ENCODE measurements at places on chromosomes 6 and 20.

GRCh38 chr20:58613061-58613854 lies 37.8 kb upstream of the STX16 start:
- DNase-seq, result no peak

DNA sequence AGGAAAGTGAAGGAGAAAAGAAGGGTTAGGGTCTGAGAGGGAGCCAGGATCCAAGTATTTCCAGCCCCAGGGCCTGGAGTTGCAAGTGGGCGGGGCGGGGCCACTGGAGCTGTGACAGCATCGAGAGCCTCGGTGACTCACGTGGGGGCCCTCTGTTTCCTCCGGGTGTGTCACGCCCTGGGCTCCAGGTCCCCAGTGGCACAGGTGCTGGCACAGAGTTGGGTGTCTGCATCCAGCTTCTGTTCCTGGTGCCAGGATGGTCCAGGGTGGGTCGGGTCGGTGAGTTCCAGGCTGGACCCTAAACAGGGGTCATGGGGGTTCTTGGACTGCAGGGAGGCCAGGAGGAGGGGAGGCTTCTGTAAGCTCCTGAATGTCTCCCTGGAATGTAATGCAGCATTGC lies 16.7 kb downstream of the RAET1L start:
- DNase-seq, result no peak

GRCh38 chr6:36120539-36120938 lies 9.8 kb upstream of the MAPK13 start:
- no peak for DNase-seq

DNA sequence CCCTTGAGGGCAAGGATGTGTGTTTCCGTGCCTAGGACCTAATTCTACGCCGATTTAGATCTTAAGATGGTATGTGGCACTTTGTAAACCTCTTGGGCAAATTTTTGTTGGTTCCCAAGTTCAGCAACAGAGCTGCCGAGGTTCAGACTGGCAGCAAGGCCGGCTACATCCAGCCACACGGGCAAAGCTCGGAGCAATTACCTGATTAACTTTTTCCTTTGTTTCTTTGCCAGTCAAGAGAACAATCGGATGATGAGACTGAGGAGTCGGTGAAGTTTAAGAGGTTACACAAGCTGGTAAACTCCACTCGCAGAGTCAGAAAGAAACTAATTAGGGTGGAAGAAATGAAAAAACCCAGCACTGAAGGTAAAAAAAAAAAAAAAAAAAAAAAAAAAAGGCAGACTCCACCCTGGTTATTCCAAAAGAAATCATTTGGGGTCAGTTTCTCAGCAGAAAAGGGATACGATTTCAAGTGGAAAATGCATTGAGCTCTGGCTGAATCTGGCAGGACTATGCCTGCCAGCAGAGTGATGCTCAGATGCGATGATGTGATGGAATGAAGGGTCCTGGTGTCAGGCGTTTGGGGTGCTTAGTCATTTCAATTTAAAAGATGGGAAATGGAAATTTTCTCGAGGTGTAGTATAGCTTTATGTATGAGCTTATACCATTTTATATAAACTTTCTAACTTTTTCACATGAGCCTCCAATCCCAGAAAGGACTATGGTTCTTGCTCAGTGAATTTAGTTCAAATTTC lies 171.6 kb downstream of the SASH1 start:
- DNase-seq, result no peak

- no peak for DNase-seq
Measured at GRCh38 chr20:39248171-39248861, 286.2 kb downstream of the DHX35 start.

DNA sequence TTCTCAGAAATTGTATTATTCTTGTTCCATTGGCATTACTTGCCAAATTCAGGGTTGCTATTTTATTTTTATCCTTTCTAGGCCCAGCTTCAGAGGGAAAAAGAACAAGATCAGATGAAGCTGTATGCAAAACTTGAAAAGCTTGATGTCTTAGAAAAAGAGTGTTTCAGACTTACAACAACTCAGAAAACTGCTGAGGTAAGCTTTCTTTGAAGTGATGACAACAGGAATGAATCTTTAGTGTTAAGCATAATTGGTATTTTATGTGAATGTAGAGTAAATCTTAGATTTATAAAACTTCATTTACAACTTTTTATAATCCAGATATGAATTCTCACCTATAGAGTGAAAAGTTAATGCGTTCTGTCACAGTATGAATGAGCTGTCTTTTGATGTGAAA lies 58.4 kb downstream of the CEP57L1 start:
- no peak for DNase-seq

DNA sequence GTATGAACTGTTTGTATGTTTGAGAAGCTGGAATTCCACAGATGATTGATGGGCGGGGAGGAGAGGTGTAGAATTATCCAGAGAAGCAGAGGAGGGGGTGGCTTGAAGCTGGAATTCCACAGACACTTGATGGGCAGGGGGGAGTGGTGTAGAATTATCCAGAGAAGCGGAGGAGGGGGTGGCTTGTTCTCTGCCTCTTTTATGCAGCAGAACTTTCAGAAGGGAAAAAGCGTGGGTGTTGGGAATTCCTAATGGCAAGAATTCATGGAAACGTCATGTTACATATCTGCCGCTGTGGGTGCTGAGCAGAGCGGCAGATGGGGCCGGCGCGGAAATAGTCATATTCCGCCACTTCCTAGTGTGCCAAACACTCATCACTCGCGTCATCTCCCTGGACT lies 167.9 kb upstream of the KCNG1 start:
- DNase-seq, result no peak

- DNase-seq, result no peak
Measured at GRCh38 chr6:72699159-72699558, 77.3 kb downstream of the KCNQ5 start.

GRCh38 chr20:46552460-46553420 lies 2.3 kb upstream of the OCSTAMP start:
- no peak for DNase-seq

DNA sequence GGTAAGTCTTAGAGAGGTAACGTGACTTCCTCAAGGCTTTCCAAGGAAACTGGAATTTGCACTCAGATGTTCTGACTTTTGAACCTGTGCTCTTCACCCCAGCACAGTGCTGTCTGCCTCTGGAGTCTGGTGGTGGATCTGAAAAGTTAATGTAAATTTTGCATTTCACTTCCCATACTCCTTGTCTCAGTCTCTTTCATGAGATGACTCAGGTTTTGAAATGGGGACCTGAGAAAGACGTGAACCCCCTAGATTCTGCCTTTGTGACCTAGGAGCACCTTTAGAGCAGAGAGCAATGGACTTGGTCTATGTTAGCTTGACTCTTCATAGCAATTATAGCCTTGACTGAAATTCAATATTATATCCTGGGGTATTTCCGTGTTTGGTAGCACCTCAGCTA lies 223.0 kb downstream of the QKI start:
- no peak for DNase-seq

GRCh38 chr6:49468042-49468441 lies 4.9 kb downstream of the CENPQ start:
- no peak for DNase-seq

DNA sequence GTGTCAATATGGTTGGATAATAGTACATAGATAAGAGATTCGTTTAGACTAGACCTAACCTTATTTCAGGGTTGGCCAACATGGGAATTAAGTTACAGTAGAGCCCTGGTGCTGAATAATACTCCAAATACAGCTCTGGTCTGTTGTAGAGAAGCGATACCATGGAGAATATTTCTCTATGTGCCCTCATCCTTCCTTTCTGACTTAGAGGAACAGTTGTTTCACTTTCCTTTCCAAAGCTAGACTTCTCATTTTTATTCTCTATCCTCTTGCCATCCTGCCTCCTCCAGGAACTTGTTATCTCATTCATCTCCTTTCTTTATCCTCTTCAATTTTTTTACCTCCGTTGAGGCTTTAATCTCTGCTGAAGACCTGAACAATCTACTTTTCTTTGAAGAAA lies 68.9 kb downstream of the EDN1 start:
- DNase-seq, result no peak

DNA sequence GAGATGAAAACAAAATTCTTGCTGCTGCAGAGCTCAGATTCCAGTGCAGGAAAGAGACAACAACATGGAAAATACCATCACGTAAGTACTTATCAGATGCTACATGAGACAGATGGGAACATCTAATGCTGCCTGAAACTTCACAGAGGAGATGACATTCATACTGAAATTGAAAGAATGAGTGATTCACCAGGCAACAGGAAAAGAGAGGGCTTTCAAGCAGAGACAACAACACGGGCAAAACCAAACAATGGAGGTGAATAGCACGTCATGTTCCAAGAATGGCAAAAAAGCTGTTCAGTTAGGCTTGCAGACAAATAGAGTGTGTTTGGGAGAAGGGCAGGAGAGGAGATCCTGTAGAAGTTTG lies 39.3 kb downstream of the GTF2H5 start:
- no peak for DNase-seq
